B cell (primary cell): ENCODE measurements at places on chromosomes 11 and 22.

DNA sequence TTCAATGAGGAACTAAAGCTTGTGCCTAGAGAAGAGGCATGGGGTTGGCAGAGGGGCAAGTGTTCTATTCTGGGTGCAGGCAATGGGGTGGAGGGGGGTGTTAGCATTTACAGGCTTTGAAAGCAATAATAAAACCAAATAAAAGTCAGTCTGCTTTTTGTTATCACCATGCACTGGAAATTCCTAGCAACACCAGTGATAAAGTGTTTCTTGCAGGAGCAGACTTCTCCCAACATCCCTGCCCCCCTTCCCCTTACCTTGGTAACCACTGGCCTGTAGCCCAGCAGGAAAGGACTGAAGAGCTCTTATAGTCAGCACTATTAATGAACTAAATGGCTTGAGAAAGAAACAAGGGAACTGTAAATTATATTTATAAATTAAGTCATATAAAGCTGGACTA lies 65.2 kb upstream of the SESN3 start:
- peak; percentile 25 for DNase-seq

GRCh38 chr11:122273476-122274191 lies 157.6 kb upstream of the BLID start:
- DNase-seq, result no peak

DNA sequence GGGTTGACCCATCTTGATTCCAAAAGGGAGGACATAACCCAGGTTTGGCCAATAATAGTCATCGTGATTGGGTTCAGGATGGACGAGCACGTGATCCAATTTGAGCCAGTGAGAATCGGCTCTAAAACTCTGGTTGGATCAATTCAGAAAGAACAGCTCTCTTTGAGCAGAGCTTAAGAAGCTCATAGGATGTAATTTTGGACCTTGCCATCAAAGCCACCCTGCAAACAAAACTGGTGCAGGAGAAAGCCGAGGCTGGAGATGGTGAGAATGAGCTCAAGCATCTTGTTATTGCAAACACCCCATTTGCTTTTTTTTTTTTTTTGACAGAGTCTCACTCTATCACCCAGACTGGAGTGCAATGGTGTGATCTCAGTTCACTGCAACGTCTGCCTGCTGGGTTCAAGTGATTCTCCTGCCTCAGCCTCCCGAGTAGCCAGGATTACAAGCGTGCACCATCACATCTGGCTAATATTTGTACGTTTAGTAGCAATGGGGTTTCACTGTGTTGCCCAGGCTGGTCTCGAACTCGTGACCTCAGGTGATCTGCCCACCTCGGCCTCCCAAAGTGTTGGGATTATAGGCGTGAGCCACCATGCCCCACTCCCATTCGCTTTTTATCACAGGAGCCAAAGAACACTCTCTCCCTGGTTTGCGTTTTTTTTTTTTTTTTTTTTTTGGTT lies 13.8 kb upstream of the MIAT start:
- no peak for DNase-seq

DNA sequence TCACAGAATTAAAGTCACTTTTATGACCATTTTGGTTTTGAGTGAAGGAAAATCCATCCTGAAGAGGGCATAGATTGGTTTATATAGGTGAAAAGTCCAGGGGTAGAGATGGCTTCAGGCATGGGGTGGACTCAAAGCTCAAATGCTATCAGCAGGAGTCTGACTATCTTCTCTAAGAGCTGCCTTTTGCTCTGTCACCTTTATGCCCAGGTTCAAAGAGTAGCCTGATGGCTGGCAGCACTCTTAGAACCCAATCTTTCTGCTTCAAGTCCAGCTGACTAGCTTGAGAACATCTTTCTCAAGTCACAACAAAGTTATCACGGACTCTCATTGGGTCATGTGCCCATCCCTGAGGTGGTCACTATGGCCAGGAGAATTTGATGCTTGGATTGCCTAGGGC lies 27.2 kb upstream of the SWAP70 start:
- no peak for DNase-seq

GRCh38 chr11:92401520-92401919 lies 176.9 kb downstream of the FAT3 start:
- DNase-seq, result no peak

DNA sequence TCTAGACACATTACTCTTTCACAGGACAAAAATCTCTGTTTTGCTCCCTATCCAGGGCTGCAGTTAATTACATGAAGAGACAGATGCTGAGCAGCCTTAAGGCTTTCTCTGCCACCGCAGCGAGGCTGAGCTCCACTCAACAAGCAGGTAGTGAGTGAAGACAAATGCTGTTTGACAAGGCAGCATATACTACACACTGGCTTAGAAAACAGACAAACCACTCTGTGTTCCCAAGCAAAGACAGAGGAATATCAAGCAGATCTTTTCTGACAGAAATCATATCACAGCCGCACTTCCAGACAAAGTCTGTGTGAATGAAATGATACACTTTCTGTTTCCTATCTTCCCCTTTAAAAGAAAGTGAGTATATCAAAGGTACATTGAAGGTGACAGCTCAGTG lies 368.1 kb downstream of the DCDC1 start:
- no peak for DNase-seq

GRCh38 chr11:68925611-68926010 lies 21.9 kb downstream of the IGHMBP2 start:
- no peak for DNase-seq

- peak; percentile 81 for DNase-seq
Measured at GRCh38 chr11:119323532-119324033, 6.7 kb upstream of the MCAM start.

GRCh38 chr11:63573881-63574855 lies 11.0 kb upstream of the PLAAT2 start:
- DNase-seq, result peak; percentile 55
